Urinary bladder (tissue), 4 donors: ENCODE measurements at places on chromosomes 12 and 14.

GRCh38 chr12:58067610-58068387, 126.4 kb downstream of the ATP23 start:
- no peak for DNase-seq

- no peak for DNase-seq
These were observed 8.0 kb downstream of the GSG1 start for GRCh38 chr12:13095266-13095995.

DNA sequence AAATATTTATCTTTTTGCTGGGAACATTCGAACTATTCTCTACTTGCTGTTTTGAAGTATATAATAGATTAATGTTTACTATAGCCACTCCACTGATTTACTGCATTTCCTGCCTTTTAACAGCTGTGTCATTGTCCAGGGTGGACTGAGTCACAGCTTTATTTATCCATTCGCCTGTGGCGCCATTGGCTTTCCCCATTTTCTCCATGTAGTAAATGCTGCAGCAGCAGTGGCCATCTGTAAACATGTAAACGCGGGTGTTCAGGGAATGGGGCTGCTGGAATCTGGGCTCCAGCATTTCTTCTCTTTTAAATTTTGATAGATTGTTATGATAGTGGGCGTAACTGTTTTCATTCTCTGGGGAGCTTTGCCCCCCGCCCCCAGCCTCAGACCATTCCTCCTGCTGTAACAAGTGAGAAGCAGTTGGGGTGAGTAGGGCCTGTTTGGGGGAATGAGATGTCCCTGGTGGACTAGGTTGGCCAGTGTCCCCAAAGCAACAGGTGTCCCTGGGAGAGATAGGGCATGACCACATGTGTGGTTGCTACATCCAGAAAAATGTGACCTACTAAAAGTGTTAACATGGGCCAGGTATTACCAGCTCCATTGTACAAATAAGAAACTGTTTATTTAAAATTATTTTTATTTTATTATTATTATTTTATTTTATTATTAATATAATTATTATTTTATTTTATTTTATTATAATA, 32.9 kb downstream of the RIN3 start:
- DNase-seq, result no peak

- no peak for DNase-seq
These were observed 21.8 kb upstream of the RNU6-8 start for GRCh38 chr14:32224737-32225377.

DNA sequence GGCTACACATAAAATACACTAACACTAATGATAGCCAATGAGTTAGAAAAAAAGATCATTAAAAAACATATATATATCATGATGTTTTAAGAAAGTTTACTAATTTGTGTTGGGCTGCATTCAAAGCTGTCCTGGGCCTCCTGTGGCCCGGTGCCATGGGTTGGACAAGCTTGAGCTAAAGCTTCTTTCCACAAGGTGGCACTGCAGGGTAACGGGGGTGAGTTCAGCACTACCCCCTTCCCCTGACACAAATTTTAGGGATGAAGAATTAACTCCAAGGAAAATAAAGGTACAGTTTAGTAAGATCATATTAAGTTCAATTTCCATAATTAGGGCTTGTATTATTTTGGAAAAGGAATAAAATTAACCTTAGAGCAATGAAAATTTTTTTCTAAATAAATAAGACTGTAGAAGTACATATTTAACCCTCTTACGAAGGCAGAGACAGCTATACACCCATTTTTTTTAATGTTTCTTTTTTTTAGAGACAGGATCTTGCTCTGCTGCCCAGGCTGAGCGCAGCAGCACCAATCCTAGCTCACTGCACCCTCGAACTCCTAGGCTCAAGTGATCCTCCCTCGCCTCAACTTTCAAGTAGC, 38.9 kb downstream of the PPP1R13B start:
- DNase-seq, result no peak

- DNase-seq, result no peak
These were observed 7.3 kb downstream of the CAND1 start for GRCh38 chr12:67276421-67276820.

GRCh38 chr14:68788996-68789820, 3.7 kb downstream of the ZFP36L1 start:
- no peak for DNase-seq

DNA sequence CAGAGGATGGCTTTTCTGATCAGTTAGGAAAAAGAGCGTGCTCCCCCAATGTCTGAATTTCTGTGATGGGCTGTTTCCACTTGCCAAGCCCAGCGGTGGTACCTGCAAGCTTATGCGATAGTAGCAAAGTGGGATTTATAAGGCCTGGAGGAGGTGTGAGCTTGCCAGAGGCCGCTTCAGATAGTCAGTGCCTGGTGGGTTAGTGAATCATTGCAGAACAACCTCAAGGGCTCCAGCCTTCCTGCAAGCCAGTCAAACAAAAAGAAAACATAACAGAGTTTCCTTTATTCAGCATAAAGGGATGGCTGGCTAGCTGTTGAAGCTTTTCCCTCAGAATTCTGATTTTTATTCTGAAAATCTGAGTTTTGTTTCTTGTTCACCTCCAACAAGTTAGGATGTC, 7.6 kb upstream of the BMP4 start:
- no peak for DNase-seq

- no peak for DNase-seq
These were observed 160.7 kb upstream of the TMTC1 start for GRCh38 chr12:29944269-29945000.

DNA sequence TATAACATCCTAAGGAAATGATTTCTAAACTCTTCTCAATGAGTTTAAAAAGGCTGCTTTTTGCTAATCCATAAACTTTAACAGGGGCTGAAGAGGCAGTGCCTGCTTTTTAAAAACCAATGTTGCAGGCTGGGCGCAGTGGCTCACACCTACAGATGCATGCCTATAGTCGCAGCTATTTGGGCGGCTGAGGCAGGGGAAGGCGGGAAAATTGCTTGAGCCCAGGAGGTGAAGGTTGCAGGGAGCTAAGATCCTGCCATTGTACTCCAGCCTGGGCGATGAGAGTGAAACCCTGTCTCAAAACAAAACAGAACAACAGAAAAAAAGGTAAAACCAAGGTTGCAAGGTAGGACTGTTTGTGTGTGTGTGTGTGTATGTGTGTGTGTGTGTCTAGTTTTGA, 531.2 kb downstream of the DIO2 start:
- no peak for DNase-seq

- DNase-seq, result no peak
These were observed 135.5 kb downstream of the CRADD start for GRCh38 chr12:93812626-93813025.

DNA sequence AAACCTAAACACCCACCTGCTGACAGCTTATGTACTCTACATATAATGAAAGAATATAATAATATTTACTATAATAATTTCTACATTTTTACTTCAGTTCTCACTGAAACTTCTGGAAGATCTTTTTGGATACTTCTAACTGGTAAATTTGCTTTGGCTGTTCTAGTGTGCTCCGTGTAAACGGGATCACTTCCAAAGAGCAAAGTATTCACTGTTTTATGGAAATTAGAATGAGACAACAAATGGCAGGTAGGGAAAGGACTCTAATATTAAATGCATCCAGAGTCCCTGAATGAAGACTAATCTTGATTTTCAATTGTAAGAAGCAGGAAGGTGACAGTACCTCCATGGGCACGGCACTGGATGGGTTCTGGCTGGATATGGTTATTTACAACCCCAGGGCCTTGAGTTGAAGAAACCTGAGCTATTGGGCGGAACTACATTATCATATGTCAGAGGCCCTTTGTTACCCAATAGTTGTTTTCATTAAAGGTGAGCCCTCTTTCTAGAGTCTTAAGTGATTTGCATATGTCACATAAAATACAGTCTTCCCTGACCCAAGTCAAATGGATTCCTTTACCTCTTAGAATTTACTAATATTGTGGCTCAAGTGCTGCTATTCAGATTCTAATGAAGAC, 10.7 kb downstream of the ERP29 start:
- DNase-seq, result no peak

- no peak for DNase-seq
These were observed 292.4 kb upstream of the TBX3 start for GRCh38 chr12:114976372-114976771.

DNA sequence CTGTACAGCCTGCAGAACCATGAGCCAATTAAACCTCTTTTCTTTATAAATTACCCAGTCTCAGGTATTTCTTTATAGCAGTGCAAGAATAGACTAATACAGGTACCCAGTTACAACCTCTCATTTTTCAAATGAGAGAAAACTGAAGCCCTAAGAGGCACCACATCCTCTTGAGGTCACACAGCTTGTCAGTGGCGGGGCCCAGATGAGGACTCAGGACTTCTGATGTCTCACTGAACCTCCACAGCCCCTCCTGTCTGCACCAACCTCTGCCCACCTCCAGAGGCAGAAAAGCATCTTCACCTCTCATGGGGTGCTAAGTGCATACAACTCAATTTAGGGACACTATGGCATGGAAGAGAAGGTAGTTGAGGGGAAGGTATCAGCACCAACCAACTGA, 120.7 kb downstream of the CRACR2A start:
- DNase-seq, result no peak

GRCh38 chr14:71004481-71004880, 97.2 kb downstream of the PCNX1 start:
- DNase-seq, result no peak

- DNase-seq, result no peak
These were observed 88.9 kb downstream of the SMOC1 start for GRCh38 chr14:69968132-69968531.

- peak; percentile 62 for DNase-seq
These were observed at the start of the genes PPHLN1 and ZCRB1 for GRCh38 chr12:42325653-42326474. TSS of gene PPHLN1 (plus strand) at chr12:42326167. CDS start at chr12:42335903, 9,736 bp downstream. TSS of gene ZCRB1 (minus strand) at chr12:42326094. CDS start at chr12:42324102, 1,992 bp downstream.

- DNase-seq, result no peak
These were observed 192.6 kb downstream of the CHST11 start for GRCh38 chr12:104649217-104649824.

DNA sequence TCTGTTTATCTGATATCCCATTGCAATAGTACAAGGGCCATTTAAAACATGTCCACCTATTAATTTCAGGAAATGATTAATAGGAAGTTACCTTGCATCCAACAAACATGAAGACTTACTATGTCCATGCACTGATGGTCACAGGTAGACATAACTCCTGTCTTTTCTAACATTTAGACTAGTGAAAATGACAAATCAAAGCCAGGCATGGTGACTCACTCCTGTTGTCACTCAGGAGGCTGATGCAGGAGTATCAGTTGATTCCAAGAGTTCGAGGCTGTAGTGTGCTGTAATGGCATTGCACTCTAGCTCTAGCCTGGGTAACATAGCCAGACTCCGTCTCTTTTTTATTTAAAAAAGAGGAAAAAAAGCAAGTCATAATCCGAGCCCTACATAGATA, 14.8 kb downstream of the HSP90B1 start:
- DNase-seq, result no peak

GRCh38 chr12:90061809-90062208, 353.2 kb upstream of the ATP2B1 start:
- DNase-seq, result no peak

- no peak for DNase-seq
These were observed 1.6 kb downstream of the CTDSP2 start for GRCh38 chr12:57844709-57845477.
